ENCODE measurements at places on chromosomes 1 and 21.

GRCh38 chr1:40079774-40080400 is 17.2 kb downstream of the PPT1 start:
- DNase-seq = no peak

DNA sequence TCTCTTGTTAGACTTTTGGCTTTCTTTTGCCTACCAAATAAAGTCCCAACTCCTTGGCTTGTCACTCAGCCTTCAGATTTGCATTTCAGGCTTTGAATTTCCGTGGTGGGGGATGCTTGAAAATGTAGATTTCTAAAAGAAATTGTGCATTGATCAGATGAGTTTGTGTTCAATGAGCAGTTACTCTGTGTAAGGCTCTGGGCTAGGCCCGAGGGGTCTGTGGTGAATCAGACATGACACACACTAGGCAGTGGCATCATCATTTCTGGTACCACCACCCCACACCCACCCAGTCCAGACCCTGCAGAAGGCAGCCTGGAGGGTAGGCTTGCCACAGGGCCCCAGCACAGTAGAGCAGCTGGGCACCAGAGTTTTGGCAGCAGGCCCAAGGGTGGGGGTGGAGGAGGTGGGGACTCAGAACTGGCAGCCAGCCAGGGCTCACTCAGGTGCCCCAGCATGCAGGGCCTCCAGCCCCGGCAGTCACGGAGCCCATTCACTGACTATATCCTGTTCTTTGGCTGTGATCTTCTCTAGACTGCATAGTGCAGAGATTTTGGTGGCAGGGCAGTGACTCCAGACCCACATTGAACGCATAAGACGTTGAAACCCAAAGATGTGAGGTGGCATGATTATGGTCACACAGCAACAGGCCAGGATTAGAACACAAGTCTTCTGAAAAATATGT is 97.2 kb upstream of the ARTN start:
- DNase-seq = peak; percentile 66

DNA sequence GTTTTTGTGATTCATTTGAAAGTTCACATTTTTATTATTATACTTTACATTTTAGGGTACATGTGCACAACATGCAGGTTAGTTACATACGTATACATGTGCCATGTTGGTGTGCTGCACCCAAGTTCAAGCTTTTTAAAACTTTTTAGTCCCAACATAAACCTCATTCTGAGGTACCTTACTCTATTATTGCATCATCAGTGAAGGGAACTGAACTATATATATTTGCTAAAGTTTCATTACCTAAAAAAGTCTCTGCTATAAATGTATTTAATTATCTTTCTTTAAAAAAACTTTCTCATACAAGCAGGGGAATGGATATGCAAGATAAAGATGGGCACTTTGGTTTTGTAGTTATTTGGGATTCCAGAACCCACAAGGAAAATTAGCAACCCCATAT is 931.4 kb upstream of the ADGRL2 start:
- DNase-seq = no peak

DNA sequence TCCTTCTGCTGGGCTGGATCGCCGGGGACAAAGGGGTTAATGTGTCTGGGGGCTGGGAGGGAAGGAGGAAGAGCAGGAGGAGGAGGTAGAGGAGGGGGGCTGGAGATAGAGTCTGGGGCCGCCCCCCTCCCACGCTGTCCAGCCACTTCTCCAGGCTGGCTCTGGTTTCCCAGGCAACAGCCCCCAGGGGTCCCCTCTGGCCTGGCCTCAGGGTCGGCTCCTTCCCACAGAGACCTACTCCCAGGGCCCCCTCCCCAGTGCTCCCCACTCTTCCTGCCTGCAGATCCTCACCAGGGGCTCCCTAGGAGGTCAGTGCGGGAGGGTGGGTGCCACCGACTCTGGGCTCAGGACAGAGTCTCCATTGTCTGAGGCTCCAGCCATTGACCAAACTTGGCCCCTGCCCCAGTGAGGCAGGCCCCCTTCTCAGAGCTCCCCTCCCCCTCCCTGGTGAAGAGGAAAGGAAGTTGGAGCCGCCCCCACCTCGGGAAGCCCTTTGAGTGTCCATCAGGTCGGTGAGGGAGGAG is 34.1 kb downstream of the ARHGEF10L start:
- no peak for DNase-seq

DNA sequence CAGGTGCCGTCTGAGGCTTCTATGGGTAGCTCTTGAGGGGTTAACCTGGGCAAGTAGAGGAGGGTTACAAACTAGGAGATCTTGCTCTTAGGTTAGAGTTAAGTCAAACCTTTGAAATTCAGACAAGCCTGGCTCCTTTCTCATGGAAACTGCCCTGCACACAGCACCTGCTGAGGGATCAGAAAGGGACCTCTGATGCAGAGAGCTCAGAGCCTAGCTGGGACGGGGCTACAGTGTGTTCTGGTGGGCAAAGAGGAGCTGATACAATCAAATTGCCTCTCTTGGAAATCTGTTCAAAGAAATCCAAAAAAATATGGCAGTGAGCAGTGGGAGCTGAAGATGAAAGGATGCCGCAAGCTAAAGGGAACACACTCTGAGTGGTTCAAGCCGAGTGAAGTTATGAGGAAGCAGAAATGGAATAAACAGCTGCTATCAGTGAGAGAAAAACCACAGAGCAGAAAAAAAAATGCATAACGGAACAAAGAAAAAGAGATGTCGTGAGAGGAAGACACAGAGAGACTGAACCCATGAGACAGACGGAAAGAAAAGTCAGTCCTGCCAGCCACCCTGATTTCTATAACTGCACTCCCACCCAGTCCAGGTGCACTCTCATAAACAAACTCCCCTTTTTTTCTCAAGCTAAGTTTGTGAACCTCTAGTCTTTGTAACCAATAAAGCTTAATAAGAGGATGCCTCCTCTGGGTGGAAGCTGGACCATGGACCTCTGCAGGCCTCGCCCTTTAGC is 26.6 kb downstream of the PAFAH2 start:
- DNase-seq = no peak

- no peak for DNase-seq
Measured at GRCh38 chr1:117821774-117822482, 107.5 kb downstream of the GDAP2 start.

DNA sequence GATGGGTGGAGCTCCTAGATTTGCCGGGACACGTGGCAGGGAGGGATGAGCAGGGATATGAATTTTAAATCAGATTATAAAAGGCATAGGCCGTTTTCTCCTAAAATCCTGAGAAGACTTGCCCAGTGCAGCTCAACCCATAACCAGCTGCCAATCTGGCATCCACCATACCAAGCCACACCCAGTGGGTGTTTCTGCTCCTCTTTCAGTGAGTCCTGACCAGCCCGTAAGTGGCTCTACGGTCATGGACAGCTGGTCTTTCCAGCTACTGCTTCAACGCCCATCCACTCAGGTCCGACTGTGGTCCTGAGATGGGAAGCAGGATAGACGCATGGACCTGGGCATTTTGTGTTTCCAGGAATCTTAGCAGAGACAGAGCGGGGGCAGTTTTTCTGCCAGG is 107.2 kb downstream of the LAMC2 start:
- DNase-seq = no peak

Data from activated T-cell treated with anti-CD3 and anti-CD28 coated beads for 48 hours (primary cell).